ENCODE measurements at places on chromosomes 6 and 20.

- DNase-seq = no peak
These were observed 698.4 kb downstream of the TENT5A start for GRCh38 chr6:81054036-81054435.

GRCh38 chr20:49578436-49578835 lies 10.5 kb upstream of the PTGIS start:
- no peak for DNase-seq

DNA sequence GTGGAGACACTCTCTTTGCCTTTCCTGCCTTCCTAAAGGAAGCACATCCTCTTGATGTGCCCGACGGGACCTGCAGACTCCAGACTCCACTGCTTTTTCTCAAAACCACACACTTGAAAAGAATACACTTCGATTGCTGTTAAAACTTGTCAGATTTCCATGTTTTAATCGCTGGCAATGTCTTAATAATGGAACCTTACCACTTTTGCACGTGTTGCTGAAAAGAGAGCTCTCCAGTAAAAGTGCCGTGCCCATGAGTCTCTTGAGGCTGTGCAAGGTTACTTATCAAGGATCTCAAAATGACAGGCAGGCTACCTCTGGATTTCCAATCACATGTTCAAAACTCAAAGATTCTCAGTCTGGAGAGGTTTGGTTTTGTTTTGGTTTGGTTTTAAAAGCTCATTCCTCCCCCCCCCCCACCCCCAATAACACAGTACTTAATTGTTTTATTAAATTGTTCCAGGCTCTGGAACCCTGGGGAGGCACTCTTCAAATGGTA lies 12.0 kb upstream of the TFAP2A start:
- no peak for DNase-seq

GRCh38 chr6:79231666-79232065 lies 2.8 kb downstream of the HMGN3 start:
- DNase-seq = no peak

DNA sequence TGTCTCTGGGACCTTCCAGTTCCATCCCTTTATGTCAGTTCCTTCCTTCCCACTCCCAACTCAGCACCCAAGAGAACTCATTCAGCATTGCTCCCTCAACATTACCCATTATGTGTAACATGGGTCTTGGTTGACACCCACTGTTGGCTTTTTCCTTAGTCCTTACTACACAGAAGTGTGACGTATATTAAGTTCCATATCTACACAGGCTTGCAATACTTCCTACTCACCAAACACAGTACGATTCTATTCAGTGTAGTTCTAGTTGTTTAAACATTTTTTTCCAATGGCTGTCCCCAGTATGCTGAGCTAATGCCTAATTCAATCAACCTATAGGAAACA lies 37.7 kb downstream of the ARHGAP18 start:
- DNase-seq = no peak

DNA sequence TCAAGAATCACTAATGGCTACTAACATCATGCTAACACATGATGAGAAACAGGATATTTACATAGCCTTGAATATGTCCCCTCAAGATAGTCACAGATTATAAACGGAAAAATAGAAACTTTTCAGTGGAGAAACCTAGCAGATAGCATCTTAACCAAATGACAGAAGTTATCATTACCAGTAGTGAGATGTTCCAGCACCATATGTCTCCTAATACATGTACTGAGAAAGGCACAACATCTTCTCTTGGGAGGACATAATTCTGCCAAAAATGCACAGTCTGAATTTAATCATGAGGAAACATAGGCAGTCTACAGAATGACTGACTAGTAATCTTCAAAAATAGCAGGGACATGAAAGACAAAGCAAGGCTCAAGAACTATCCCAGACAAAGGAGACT lies 19.9 kb upstream of the PRIM2 start:
- DNase-seq = no peak

DNA sequence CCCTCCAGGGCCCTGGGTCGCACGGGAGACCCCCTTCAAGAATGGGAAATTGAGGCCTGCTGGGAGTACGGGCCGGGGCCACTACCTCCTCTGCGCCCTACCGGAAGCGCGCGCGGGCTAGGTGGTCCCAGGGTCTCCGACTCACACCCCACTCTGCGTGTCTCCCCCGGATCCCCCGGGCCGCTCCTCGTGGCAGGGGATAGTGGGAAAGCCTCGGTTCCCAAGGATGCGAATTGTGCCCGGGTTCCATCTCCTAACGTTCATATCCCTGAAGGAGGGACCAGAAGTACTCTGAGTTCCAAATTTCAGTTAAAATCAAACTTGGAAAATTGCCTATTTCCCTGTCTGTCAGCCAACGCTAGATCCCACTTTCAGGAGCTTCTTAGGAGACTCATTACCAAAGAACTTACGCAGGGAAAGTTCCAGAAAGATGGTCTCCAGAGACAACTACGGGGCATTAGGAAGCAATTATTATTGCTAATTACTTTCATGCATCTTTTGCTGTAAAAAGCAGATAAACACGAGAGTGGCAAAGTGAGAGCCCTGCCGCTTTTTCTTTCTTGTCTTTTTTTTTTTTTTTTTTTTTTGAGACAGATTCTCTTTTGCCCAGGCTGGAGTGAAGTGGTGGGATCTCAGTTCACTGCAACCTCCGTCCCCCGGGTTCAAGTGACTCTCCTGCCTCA lies 858 bp downstream of the FAM83D start:
- DNase-seq = no peak

- DNase-seq = no peak
These were observed 27.1 kb downstream of the TOP1 start for GRCh38 chr20:41055679-41056078.

DNA sequence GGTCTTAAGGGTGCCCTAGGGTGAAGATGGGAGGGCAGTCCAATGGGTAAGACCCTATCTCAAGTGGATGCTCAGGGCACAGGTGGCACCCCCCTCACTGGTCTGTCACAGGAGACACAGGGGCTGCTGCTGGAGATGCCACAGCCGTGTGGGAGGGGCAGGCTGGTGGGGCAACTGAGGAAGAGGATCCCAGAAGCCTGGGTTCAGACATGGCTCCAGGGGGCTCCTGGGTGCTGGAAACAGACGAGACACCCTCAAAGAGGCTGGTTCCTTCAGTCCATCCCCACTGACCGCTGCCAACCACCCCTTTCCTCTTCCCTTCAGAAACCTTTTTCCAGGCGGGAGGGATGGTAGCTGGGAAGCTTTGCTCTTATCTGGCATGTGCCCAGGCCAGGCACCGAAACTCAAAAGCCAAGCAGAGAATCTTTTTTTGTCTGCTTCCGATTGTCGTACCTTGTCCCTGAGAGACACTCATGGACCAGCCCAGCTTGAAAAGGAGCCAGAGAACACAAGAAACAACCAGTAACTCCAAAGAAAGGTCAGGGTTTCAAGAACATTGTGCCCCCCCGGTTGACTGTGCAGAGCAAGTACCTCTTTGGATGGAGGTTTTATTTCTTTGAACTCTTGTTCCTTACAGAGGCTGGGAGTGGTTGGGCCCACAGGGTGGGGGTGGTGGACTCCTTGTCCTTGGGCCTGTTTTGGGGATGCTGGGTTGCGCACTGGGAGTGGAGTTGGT lies 28.5 kb upstream of the EMILIN3 start:
- no peak for DNase-seq

DNA sequence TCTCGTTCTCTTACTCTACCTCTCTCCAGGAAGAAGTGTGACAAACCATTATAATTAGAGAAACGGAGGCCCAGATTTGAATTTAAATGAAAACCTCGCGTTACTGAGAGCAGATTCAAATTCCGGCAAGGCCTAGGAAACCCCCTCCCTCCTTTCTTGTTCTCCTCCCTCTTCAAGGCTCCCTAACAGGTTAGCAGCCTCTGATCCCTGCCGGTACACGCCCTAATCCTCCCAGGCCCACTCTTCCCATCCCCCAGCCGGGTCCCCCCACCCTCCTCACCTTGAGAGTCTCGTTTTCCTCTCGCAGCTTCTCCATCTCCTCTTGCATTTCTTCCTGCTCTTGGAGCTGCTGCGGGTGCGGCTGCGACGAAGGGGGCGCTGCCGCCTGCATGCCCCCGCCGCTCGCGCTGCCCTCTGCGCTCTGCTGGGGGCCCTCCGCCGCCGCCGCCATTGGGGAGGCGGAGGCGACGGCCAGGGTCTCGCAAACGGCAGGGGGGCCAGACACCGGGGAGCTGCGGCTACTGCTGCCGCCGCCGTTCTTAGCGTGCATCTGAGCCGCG lies 3.8 kb downstream of the MTCL3 start:
- no peak for DNase-seq

DNA sequence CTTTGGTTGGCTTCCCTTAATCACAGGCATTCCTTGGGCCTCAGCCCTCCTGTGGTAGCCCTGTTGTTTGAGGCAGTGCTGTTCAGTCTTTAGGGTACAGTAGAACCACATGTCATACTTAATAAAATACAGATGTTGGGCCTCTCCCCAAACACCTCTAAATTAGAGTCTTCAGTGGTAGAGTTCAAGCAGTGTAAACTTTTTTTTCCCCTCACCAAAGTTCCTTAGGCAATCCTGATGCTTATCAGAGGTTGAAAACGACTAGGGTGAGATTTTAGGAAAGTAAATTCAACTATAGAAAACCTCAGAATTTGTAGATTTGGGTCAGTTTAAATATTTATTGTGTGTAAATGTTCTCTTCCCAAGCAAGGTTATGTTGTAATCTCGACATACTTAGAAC lies 44.6 kb downstream of the BLTP3A start:
- no peak for DNase-seq

DNA sequence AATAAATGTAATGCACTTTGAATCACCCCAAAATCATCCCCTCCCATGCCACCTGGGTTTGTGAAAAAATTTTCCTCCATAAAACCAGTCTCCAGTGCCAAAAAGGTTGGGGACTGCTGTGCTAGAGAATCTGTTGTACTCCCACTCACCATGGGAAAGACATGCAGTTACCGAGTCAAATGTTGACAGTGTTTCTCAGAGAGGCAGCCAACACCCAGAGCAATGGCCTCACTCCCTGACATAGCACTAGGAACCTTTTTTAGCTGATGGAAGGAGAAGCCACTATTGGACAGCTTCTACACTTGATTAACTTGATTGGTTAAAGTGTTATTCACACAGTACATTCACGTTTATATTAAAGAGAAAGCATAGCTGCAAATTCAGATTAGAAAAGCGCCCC lies 59.8 kb upstream of the MANEA start:
- DNase-seq = no peak

DNA sequence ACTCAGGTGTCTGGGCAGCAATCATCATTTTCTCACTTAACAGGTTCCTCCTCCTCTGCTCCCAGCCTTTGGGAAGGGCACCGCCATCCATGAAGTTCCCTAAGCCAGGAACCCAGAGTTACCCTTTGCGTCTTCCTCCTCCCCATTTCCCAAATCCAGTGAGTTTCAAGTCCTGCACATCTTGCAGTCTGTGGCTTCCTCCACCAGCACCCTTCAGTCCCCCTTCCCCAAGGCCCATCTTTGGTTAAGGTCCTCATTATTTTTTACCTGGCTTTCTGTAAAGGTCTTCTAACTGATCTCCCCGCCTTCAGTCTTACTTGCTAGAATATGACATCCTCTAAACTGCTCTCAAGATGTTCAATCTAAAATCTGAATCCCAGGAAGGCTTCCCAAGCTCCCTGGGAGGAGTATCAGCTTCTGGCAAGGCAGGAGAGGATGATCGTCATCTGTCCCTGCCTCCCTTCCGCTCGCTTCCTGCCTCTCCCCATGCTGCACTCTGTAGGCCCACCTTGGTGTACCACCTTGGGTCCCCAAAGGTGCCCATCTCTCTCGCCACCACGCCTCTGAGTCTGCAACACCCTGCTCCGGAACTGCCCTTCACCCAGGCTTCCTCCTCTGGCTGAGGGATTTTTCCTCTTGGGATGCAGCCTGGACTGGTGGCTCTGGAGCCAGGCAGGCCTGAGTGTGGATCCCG lies 11.4 kb upstream of the DUSP22 start:
- no peak for DNase-seq

DNA sequence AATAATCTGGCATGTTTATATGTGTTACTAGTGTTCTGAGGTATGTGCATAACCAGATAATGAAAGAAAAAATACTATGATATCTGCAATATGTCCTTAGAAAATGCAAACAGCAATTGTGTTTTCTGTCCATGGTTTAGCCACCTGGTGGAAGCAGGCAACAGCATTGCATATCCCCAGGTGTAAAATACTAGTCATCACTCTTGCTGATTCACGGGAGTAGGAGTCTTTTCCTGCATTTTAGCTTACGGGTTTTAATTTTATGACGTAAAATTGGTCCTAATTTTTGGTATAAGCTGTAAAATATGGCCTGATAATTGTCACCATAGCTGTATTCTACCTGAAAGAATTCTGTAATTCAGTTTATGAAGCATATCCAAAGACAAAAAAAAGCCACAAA lies 2.5 kb downstream of the RNF182 start:
- no peak for DNase-seq
